ENCODE measurements at places on chromosomes 12 and 14. TPM values are rescaled to one million over a fixed set of nuclear protein-coding genes. Genes with fewer than 3 reads are reported as not detected.

Gene WNT5B
- polyA plus RNA-seq = 35.5 TPM

Gene ITPK1
- 22.1 TPM for polyA plus RNA-seq

Gene FAM222A
- polyA plus RNA-seq = 12.5 TPM

Gene TGM1
- polyA plus RNA-seq = 1.2 TPM

Gene ARF6
- polyA plus RNA-seq = 39.2 TPM

Gene ART4
- polyA plus RNA-seq = not detected

Gene TMTC1
- not detected for polyA plus RNA-seq

Gene MFAP5
- polyA plus RNA-seq = 111 TPM

DNA sequence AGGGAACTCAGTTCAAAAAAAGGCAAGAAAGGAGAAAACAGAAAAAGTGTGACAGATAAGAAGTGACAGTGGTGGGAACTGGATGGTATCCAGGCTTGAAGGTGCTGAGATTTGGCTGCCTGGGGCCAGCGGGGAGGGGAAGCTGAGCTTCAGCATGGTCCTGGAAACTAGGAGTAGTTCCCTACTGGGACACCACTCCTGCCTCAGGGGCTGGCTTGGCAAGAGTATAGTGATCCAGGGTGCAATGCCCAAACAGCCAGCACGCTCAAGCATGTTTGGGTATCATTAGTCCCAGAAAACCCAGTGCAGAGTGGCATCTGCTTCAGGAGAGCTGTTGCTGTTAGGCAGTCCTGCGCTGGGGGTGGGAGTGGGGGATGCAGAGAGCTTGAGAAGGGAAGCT is 49.5 kb upstream of the KTN1 start:
- DNase-seq = no peak

- DNase-seq = no peak
Observed at GRCh38 chr12:105975351-105975750, 163.4 kb downstream of the NUAK1 start.

DNA sequence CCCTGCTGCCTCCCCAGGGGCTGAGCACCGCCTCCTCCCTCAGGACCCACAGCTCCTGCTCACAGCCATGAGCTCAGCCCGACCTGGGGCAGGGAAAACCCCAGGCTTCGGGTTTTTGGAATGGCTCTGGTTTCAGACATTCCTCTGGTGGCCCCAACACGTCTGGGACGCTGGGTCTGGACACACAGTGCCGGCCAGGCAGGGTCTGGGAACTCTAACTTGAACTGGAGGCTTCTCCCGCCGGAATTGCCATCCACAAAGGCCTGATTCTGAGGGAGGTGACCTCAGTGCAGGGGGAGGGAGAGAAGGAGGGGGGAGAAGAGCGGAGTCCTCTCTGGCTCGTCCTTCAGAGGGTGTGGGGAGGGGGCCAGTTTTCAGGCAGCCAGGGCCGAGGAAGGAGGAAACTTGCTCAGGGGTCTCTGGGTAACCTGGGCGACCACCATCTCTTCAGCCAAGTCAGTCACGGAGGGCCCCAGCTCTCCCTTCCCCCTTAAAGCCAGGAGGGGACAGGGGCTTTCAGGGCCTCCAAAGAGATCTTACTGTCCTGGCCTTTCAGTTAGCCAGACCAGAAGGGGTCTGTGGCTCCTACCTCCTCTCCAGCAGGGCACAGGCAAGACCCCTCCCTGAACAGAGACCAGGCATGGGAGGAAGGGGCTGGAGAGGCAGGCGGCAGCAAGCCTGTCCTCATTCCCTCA is 19.4 kb downstream of the NCKAP5L start:
- DNase-seq = peak; percentile 49

DNA sequence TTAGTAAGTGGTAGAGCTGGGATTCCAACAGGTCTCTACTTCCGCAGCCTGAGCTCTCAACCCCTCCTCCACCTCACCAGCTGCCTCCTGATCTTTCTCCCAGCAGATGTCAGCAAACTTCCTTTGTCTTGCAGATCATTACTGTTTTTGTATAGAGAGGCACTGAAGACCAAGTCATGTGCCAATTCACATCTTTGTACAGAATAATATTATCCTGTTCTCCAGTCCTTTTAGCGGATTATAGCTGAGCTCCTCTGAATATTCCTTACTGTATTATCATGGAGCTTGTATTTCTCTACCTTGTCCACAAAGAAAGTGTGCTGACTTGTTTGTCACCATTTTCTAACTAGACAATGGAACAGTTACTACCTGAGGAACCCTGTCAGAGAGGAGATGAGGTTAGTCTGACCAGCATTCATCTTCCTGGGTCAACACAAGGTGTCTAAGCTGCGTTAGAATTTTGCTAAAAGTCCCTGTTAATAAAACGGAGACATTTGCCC is 142.3 kb upstream of the ARHGAP5 start:
- peak; percentile 58 for DNase-seq

- DNase-seq = peak; percentile 66
Observed at GRCh38 chr14:81423504-81423903, 23.4 kb upstream of the STON2 start.

- no peak for DNase-seq
Observed at GRCh38 chr14:53346988-53347387, 193.9 kb upstream of the DDHD1 start.

GRCh38 chr14:97350894-97351731 is 553.9 kb downstream of the VRK1 start:
- DNase-seq = no peak

GRCh38 chr12:131487388-131488124 is 223.3 kb upstream of the SFSWAP start:
- DNase-seq = no peak
